ENCODE measurements at places on chromosomes 1 and 21. TPM values are rescaled to one million over a fixed set of nuclear protein-coding genes. Genes with fewer than 3 reads are reported as not detected.

Gene NBPF6
- total RNA-seq, result not detected

Gene FYB2
- 9.4 TPM for total RNA-seq

Gene SPRR2E
- not detected for total RNA-seq

GRCh38 chr1:57360846-57361407 lies 62.9 kb downstream of the DAB1 start:
- H3K36me3 ChIP-seq, result no peaks in the 10 kb centered on the region
- H3K27me3 ChIP-seq, result no peaks in the 10 kb centered on the region
- DNase-seq, result no peak

- H3K27ac ChIP-seq, result no peak overlapping the region
- H3K4me1 ChIP-seq, result peaks cover 58% of the 10 kb centered on the region
- no peak overlapping the region for H3K4me3 ChIP-seq
- H3K36me3 ChIP-seq, result peaks cover 11% of the 10 kb centered on the region
Measured at GRCh38 chr1:11741919-11742558, 6.1 kb downstream of the AGTRAP start.

- H3K27ac ChIP-seq, result no peak overlapping the region
- H3K4me1 ChIP-seq, result no peaks in the 10 kb centered on the region
- no peaks in the 10 kb centered on the region for H3K36me3 ChIP-seq
- H3K27me3 ChIP-seq, result no peaks in the 10 kb centered on the region
- no peak overlapping the region for H3K4me3 ChIP-seq
Measured at GRCh38 chr1:33170351-33171274, 11.2 kb downstream of the TRIM62 start.
